ENCODE measurements at places on chromosomes 1 and 21.

- DNase-seq, result no peak
Measured at GRCh38 chr1:203278885-203279406, 26.4 kb upstream of the BTG2 start.

DNA sequence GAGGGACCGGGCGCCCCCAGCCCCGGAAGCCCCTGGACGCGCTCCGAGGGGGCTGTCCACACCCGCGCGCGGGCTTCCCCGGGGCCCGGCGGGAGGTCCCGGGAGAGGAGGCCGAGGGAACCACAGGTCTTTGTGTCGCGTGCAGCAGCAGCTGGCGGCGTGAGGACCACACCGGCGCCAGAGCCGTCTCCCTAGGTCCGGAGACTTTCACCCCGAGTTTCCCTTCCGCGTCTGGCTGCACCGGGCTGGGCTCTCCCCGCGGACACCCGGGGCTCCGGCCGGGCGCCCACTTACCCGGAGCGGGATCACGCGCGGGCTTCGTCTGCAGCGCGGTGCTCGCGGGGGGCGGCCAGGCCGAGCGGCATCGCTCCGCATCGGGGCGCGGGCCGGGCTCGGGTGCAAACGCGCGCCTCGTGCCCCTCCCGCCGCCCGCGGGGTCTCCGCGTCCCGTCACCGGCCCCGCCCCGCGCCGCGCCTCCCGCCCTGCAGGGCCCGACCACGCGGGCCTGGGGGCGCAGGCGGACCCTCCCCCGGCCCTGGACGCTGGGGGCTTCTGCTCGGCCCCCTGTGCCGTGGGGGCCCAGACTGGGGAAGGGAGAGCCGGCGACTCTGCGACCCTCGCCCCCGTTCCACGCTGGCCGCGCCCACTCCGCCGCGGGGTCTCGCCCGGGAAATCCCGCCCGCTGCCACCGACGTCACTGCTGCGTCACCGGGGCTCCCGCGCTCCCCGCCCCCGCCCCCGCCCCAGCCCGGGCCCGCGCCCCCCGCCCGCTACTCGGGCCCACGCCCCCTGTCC, at the start of gene GNG4:
Gene GNG4 (minus strand): TSS at position 417 of the 796 bp plus-strand sequence. CDS start 65,946 bp downstream, outside the sequence.
- no peak for DNase-seq

DNA sequence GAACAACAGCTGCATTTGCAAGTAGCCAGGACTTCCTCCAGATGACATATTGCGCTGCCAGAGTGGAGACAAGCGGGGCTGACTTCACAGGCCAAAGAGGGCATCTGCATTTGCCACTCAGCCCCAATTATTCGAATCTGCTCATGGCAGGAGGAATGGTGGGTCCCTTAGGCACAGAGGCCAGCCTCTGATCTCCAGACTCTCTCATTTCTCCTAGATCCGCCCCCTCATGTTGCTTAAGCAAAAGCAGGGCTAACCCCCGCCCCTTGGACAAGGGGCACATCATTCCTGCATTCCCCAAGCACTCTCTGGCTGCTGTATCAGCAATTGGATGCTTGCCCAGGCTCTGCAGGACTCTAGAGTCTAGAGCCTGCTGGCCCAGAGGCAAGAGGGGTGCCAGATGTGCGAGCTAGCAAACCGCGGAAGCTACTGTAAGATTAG, 262.4 kb downstream of the ST6GALNAC3 start:
- no peak for DNase-seq

DNA sequence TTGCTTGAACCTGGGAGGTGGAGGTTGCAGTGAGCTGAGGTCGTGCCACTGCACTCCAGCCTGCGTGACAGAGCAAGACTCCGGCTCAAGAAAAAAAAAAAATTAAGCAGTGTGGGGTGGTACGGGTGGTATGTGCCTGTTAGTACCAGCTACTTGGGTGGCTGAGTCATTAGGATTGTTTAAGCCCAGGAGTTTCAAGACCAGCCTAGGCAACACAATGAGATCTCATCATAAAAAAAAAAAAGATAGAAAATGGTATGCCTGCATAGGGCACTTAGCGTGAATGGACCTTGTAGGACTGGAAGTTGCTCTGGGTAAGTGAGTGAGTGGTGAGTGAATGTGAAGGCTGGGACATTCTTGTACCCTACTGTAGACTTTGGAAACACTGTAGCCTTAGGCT, 37.0 kb downstream of the TBCE start:
- no peak for DNase-seq

DNA sequence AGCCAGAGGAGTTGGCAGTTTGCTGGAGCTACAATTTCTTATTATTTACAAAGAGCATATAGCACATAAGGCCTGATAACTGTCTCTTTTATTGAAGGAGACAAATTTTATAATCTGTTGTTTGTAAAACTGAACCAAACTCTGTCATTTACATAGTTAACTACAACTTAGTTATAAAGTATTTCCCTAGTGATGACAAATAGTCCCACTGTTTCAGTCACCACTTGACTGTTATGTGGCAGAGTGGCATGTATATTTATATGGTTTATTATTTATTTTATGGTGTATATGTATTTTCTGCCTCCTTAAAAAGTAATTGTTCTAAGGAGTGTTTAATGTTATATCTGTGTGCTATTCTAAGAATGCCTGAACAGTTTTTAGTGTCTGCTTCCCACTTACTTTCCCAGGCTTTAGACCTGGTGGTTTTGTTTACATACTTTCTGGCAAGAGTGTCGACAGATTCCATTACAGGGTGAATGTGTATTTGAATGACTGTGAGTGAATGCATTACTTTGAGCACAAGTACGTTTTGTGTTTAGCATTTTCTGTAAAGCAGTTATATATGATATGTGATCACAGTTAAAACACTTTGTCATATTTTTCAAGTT, 10.0 kb downstream of the TSEN15 start:
- no peak for DNase-seq

- no peak for DNase-seq
Measured at GRCh38 chr21:45592626-45593134, 50.4 kb upstream of the SLC19A1 start.

DNA sequence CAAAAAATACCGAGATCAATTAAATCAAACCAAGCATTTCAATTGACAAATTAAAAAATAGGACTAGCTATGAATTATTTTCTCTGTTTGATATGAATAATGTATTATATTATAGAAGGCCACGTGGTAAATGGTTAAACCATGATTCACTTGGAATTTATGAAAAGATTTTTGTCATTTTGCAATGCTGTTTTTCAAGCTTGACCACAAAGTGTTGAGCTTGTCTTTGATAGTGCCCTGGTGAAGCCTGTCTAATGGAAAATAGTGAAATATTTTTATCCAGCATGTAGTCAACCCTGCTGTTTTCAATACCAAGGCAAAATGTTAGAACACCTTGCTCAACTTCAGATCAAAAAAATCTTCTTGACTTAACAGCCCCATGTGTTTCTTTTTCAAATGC, 288.0 kb upstream of the PRMT6 start:
- DNase-seq, result no peak

- no peak for DNase-seq
Measured at GRCh38 chr1:7136166-7136953, 351.1 kb downstream of the CAMTA1 start.

GRCh38 chr1:168621356-168621755, 45.0 kb downstream of the XCL1 start:
- no peak for DNase-seq

DNA sequence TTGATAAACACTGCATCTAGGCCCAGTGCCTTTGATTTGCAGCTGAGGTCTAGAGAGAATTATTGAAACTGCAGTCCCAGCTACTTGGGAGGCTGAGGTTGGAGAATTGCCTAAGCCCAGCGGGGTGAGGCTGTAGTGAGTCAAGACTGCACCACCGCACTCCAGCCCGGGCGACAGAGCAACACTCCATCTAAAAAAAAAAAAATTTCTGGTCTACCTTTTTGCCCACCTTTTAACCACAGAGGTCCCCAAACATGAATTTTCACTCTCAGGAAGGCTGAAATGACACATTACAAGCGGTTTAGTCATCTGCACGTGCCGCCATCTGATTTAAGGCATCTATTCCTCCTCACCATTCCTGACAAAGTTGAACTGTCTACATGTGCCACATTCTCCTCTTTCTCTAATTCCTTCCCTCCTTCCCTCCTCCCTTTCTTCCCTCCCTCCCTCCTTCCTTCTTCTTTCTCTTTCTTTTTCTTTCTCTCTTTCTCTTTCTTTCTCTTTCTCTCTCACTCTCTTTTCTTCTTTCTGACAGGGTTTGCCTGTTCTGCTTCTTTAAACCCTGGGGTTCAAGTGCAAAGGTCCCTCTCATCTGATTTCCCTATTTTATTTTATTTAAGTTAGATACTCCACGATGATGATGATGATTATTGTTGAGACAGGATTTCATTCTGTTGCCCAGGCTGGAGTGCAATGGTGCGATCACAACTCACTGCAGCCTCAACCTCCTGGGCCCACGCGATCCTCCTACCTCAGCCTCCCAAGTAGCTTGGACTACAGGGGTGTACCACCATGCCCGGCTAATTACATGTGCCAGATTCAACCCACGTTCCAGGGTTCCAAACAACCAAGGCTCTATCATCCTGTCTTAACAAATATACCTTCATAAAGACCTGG, 3.0 kb upstream of the SOD1 start:
- DNase-seq, result peak; percentile 19

DNA sequence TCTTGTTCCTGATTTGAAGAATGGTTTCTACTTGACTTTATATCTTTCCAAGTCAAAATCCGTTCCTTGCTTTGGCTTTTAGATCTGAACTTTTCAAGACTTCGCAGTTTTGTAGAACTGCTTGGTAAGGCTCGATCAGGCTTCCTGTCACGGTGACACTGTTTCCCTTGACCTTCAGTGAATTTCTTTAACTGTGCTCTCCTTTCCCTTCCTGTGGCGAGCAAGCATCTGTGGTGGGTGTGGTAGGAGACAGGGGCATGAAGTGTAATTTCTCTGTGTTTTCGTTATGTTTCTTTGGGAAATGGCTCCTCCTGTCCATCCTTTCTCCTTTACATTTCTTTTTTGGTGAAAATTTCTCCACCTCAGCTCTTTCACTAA, 10.4 kb downstream of the STYXL2 start:
- DNase-seq, result no peak

- no peak for DNase-seq
Measured at GRCh38 chr1:22117238-22117637, 25.7 kb downstream of the WNT4 start.

- DNase-seq, result no peak
Measured at GRCh38 chr1:163263818-163264655, 57.7 kb upstream of the NUF2 start.

DNA sequence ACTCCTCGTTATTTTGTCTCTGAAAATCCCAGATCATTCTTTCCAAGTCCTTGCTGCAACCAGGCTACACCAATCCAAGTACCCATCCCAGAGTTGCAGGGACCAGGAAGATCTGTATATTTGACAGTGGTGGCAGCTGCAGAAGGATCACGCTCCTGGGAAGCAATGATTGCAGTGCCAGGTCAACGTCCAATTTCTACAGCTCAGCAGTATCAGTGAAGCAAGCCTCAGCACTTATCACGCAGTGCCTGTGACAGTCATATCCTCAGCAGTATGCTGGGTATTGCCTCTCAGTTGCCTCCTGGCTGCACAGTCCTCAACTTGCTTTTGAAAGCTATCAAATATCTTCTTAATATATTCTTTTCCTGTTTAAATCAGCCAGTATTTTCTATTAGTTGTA, 66.7 kb downstream of the BARHL2 start:
- no peak for DNase-seq

DNA sequence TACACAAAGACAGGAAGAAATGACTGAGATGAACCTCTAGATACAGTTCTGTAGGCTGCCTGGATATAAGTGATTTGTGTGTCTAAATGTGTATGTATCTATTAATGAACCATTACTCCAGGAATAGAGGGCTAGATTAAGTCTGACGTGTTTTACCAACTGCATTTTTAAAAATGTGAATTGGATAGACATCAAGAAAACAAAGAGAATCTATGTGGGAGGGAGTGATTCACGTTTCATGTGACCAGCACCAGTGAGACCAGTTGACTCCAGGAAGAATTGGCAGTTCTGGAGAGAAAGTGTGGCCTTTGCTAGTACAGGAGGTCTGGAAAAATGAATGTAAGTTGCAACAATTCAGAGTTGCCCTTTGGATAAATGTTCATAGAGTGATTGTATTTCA, 53.4 kb upstream of the RGS21 start:
- DNase-seq, result no peak

GRCh38 chr1:64122588-64122987, 80.8 kb upstream of the UBE2U start:
- no peak for DNase-seq

DNA sequence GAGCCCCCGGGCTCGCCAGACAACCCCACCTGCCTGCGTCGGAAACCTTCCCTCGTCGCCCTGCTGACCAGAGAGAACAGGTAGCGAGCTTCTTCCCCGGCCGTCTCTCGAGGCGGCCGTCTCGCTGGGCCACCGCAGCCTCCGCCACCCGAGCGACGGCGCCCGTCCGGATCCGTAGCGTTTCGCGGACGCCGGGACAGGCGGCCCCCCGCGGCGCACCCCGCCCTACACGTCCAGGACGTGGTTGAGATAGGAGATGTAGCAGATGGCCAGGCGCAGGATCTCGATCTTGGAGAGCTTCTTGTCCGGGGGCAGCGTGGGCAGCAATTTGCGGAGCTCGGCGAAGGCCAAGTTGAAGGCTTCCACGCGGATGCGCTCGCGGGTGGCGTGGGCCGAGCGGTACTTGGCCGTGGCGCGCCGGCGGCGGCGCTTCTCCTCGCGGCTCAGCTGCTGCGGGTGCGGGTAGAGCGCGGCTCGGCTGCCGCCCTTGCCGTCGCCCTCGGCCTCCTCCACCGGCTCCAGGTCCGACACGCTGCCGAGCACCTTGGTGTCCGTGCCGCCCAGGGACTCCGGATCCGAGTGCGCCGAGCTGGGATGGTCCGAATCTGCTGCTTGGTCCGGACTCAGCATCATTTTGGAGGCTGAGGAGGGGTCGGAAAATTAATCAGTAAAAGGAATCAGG, 3.0 kb downstream of the NHLH2 start:
- no peak for DNase-seq

GRCh38 chr1:107993920-107994319, 28.9 kb upstream of the VAV3 start:
- no peak for DNase-seq

DNA sequence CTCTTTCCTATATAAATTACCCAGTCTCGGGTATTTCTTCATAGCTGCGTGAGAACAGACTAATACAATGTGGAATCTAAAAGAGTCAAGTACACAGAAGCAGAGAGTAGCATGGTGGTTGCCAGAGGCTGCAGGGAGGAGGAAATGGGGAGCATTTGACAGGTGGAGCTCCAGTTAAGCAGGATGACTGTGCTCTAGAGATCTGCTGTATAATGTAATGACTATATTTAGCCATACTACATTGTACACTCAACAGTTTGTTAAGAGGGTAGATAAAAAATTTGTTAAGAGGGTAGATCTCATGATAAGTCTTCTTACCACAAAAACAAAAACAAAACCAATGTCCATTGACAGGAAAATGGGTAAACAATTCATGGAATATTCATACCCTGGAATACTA, 82.1 kb downstream of the MT1HL1 start:
- no peak for DNase-seq

- no peak for DNase-seq
Measured at GRCh38 chr1:93619507-93620171, 62.0 kb downstream of the BCAR3 start.

- no peak for DNase-seq
Measured at GRCh38 chr1:58994664-58995063, 210.8 kb upstream of the JUN start.

GRCh38 chr1:232675260-232675659, 45.3 kb upstream of the SIPA1L2 start:
- DNase-seq, result no peak

Measured in stimulated activated CD8-positive, alpha-beta memory T cell treated with anti-CD3 and anti-CD28 coated beads, Interleukin-4, amount 100 ng/mL, for 24 hours (primary cell).